ENCODE measurements at places on chromosomes 1 and 21.

DNA sequence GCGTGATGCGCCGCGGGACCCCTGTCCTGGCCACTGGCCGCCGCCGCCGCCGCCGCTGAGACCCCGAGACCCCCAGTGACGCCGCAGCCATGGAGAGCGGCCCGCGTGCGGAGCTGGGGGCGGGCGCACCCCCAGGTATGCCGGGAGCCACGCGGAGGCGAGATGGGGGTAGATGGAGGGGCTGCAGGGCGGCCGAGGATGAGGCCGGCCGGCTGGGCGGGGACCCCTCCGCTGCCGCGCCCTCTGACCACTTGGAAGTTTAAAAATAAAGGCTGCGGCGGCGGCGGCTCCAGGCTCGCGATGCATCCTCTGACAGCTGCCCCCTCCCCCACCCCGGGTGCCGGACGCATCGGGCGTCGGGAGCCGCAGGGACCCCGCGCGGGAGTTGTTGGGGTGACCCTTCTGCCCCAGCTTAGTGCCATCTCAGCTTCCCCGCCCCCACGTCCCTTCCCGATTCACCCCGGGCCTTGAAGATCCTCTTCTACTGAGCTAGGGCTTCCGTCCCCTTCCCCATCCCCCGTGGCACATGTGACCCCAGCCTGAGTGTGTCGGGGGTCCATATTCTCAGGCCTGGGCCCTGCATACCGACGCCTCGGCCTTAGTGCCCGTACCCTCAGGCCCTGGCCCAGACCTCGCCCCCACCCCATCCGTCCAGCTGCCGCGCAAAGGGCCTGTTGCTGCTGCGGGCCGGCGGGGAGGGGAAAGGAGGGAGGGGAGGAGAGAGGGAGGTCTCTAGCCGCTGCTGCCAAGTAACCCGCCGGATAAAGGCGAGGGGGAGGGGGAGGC is 562 bp downstream of the MAP7D1 start:
- peak; percentile 79 for DNase-seq

DNA sequence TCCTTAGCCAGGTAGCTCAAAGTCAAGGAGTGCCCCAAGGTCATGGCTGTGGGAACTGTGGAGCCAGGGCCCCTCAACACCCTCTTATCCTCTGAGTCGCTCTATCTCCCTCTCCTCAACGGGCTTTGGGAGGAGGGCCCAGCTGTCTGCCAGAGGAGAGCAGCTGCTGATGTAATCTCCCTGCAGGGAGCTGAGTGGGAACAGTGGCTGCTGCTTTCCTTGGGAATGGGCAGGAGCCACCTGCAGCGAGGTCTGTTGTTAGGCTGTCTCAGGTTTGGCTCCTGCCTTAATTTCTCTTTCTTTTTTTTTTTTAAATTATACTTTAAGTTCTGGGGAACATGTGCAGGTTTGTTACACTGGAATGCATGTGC is 58.8 kb upstream of the MAP1LC3C start:
- no peak for DNase-seq

- no peak for DNase-seq
Observed at GRCh38 chr1:56908619-56909221, 54.1 kb downstream of the C8A start.

DNA sequence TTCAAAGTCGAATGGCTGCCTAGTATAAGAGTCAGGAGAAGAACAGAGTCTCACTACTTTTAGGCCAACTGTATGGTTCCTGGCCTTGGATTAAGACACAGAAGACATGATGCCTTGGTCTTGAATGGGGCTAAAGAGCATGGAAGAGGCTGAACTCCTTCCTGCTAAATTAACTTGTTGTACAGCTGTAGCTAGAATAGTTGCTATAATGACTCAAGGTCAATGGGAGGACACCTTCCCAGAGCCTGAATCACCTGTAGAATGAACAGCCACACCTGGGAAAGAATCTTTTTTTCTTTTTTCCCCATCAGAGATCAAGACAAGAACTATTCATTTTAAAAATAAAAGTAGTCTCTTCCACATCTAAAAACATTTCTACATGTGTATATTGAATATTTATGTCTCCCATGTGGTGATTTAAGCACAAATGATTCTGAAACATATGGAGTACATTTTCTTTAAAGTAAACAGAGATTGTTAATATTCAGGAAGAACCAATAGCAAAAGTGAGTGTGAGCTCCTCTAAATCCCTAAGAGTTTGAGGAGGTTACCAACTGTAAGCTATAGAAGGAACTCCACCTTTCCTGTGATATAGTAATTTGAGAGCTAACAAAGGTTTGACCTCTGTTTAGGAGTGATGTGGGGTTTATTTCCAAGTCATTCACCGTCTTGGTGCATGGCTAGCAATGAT is 191.3 kb downstream of the TGFB2 start:
- DNase-seq, result no peak

- no peak for DNase-seq
Observed at GRCh38 chr21:42572906-42573495, 59.3 kb downstream of the SLC37A1 start.

GRCh38 chr1:156676820-156677615 is at the start of gene NES:
Gene NES (minus strand): TSS chr1:156677407. CDS start chr1:156677264, 143 bp downstream.
- no peak for DNase-seq

GRCh38 chr1:236159704-236160539 is 17.6 kb downstream of the GPR137B start:
- DNase-seq, result no peak

DNA sequence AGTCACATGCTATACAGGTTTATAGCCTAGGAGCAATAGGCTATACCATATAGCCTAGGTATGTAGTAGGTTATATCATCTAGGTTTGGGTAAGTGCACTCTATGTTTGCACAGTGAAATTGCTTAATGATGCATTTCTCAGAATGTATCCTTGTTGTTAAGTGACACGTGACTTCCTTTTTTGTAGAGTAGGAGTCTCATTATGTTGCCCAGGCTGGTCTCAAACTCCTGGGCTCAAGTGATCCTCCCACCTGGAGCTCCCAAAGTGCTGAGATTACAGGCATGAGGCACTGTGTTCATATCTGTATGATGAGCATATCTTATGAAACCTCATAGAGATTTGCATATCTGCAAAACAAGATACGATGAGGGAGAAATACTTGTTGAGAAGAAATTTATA is 13.8 kb upstream of the ABCB10 start:
- DNase-seq, result no peak

DNA sequence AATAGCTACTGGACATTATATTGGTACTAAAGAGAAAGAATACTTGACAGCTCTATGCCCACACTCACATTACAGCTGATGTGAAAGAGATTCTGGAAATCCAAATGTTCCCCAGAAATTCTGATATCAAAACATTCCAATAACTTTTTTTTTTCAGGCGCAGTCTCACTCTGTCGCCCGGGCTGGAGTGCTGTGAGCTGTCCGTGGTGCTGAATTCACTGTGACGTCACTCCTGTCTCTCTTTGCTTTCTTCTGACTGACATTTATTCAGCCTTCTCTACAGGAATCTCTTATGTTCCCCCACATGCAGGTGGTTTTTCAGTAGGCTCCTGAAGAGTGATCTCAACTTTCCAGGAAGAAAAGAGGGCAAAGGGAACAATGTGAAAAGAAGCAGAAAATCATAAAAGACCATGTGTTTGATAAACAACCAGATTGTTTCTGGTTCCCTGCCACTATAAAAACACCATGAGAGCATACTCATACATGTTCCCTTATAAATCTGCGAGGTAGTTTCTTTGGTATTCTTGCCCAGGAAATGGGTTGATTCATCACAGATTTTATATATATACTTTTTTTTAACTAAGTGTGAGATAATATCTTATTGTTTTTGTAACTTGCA is 6.2 kb downstream of the S100A7A start:
- DNase-seq, result peak; percentile 72

GRCh38 chr1:163436140-163436812 is 114.5 kb downstream of the NUF2 start:
- DNase-seq, result no peak

GRCh38 chr1:198601936-198602889 is 36.6 kb upstream of the PTPRC start:
- no peak for DNase-seq

DNA sequence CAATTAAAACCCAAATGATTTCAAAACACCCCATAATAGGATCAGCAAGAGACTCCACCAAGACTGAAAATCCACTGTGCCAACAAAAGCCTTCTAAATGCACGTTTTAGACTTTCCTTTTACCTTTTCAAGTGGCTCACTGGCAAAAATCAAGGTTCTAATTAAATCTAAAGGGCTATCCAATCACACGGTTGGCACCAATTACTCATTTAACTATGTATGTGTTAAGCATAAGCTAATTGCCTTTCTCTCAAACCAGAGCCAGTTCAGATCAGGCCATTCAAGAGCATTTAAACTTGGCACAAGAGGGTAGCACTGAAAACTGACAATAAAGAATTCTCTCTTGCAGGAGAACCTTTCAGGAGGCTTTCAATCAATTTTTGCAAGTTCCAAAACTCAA is 139.5 kb downstream of the RGS7 start:
- DNase-seq, result no peak

Measured in activated T-cell treated with anti-CD3 and anti-CD28 coated beads, Interleukin-2, amount 50 U/mL, for 48 hours (primary cell).